ENCODE measurements at places on chromosomes 3 and 15.

DNA sequence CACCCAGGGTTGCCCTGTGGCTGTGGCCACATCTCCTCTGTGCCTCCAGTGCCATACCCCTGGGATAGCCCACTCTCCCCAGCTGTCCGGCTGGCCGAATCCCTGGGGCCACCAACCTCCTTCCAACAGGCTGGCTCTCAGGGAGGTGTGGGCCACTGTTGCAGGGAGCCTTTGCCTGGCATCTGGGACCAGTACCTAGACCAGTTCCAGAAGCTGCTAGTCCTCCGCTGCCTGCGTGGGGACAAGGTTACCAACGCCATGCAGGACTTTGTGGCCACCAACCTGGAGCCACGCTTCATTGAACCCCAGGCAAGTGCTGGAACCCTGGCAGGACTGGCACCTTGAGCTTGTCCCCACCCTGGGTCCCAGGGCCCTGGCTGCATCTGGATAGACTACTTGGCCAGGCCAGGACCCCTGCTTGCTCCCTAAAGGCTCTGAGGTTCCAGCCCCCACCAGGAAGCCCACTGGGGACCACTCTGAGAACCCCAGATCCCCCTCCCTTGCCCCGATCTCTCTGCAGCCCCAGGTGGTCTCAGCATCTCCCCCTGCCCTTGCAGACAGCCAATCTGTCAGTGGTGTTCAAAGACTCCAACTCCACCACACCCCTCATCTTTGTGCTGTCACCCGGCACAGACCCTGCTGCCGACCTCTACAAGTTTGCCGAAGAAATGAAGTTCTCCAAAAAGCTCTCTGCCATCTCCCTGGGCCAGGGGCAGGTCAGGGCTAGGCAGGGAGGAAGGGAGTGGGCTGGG is 50.0 kb downstream of the SEMA3G start:
- no peak for DNase-seq

DNA sequence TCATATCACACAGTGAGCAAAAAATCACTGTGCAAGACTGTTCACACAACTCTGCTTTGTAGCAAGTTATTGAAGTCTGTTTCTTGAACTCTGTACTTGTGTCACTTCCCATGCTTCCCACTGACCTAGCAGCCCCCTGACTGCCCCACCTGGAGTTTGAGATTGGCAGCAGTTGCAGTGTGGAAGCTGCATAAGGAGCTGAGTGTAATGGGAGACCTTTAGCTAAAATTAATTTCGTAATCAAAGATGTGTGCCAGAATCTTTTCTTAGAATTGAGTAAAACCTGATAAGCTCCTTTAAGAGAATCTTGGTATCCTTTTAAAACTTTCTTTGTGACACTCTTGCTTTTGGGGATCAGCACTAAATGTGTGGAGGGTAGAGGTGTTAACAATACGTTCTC is 42.8 kb downstream of the NKIRAS1 start:
- DNase-seq = peak; percentile 5

GRCh38 chr3:120637851-120638559 is 41.9 kb downstream of the NDUFB4 start:
- no peak for DNase-seq

GRCh38 chr3:184082465-184082864 is 14.4 kb upstream of the HTR3E start:
- no peak for DNase-seq

- no peak for DNase-seq
Measured at GRCh38 chr3:196048922-196049598, 32.8 kb downstream of the TFRC start.

DNA sequence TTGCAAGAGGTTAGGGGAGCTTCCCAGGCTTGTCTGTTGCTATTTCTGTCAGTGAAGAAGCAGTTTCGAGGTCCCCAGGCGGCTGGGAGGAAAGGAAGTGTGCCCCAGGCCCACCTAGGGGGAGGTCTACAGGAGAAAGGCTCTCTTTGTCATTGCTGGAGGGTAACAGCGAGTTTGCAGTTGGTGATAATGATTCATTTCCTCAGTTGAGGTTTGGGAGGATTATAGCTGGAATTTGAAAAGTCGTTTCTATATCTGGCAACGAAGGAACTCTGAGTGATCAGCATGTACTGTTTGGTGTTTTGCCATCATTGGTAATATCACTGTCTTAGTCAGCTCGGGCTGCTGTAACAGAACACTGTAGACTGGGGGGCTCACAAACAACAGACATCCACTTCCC is 65.5 kb upstream of the UBE3A start:
- peak; percentile 81 for DNase-seq

DNA sequence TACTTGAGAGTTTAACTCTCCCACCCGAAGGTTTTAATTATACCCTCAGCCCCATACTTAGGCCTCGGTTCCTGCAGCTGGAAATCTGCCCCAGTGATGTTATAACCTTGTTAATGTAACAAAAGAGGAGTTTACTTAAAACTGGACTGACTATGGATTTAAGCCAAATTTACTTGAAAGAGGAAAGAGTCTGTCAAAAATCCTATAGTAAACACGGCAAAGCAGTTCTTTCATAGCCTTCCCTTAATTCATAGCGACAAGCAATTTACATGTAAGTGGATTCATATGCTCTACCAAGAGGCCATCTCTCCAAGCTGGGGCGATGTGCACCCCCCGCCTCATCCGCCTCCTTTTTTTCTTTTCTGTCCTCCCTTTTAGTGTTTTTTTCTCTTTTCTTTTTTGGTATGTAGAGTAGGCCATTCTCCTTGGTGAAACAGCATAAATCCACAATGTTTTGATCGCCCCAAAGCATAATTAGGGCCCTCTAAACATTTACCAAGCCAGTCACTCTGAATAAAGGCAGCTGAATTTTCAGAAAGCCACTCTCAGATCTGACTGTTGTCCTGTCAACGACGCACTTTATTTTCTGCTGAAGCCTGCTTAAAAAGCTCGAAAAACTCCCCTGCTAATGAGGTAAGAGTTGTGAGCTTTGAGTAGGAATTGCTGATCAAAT is 373.1 kb upstream of the WNT5A start:
- DNase-seq = no peak

GRCh38 chr15:66638377-66638776 is 63.7 kb upstream of the SMAD6 start:
- DNase-seq = no peak

- DNase-seq = no peak
Measured at GRCh38 chr3:134038071-134038491, 8.4 kb upstream of the SLCO2A1 start.

DNA sequence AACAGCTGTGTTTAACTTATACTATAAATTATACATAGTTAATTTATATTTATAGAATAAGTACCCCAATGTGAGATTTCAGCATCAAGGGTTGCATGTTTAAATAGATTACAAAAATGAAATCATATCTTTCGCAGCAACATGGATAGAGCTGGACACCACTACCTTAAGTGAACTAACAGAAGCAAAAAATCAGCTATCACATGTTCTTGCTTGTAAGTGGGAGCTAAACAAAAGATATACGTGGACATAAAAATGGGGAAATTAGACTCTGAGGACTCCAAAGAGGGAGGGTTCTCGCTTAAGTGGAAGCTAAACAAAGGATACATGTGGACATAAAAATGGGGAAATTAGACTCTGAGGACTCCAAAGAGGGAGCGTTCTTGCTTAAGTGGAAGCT is 626.5 kb upstream of the DPPA4 start:
- DNase-seq = no peak

GRCh38 chr3:159584421-159584820 is 404.2 kb upstream of the IL12A start:
- no peak for DNase-seq

GRCh38 chr3:64975147-64975546 is 287.3 kb upstream of the ADAMTS9 start:
- no peak for DNase-seq

All from fibroblast of skin of scalp (primary cell).